ENCODE measurements at places on chromosomes 7 and 10.
A peak's percentile ranks its signal among the peaks of the same experiment; 100 is the strongest.

DNA sequence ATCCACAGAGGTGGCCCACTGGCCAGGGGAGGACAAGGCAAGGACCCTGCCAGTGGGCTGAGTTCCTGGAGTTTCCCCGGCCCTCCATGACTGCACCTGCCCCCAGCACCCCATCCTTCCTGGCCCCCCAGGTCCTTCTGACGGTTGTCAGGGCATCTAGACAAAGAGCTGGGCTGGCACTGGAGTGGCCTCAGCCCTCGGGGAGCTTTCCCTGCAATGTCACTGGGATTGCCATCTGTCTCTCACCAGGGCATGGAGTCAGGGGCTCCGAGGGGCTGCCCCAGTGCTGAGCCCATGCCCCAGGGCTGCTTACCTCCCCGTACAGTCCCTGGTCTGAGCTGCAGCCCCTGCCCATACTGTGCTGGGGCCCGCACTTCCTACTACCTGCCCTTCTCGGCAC lies 446.5 kb upstream of the MKI67 start:
- no peak for DNase-seq
- H3K36me3 ChIP-seq = no peaks in the 10 kb centered on the region
- H3K4me3 ChIP-seq = no peak overlapping the region
- H3K27ac ChIP-seq = no peak overlapping the region
- no peaks in the 10 kb centered on the region for H3K27me3 ChIP-seq

DNA sequence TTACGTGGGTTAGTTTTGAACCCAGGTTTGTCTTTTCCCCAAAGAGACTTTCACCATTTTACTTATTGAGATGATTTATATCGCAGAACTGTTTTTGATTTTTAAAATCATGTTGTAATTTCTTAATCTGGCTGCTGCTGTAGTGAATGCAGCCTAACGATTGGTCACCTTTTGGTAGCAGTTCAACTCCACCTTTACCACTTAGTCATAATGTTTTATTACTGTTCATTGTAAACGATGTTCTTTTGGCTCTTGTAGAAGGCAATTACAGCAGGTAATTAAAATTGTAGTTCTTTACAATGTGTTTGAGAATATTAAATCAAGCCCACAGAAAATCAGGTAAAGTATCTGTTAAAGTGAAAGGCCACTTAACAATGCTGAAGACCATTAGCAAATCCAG lies 531.1 kb downstream of the SDK1 start:
- no peak overlapping the region for H3K27ac ChIP-seq
- H3K36me3 ChIP-seq = no peaks in the 10 kb centered on the region
- peaks cover 21% of the 10 kb centered on the region for H3K27me3 ChIP-seq
- peaks cover 1% of the 10 kb centered on the region for H3K4me1 ChIP-seq
- DNase-seq = no peak

DNA sequence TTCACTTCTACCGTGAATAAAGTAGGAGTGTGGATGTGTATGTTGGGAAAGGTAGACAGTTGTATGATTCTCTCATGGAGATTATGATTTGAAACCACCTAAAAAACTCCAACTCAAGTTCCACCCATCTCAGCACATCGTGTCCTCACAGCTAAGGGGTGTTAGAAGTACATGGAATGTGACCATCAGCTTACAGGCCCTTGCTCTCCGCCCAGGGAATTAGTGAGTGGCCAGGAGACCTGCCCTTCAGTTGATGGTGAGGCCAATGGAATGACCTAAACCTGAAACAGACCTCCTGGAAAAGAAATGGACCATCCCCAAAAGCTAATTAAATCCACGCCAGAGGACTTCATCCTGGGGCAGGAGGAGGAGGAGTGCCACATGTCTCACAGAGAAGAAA lies 2.1 kb upstream of the WNT2 start:
- H3K4me3 ChIP-seq = no peak overlapping the region
- H3K4me1 ChIP-seq = peaks cover 15% of the 10 kb centered on the region
- peaks cover 5% of the 10 kb centered on the region for H3K36me3 ChIP-seq
- no peak overlapping the region for H3K27ac ChIP-seq

DNA sequence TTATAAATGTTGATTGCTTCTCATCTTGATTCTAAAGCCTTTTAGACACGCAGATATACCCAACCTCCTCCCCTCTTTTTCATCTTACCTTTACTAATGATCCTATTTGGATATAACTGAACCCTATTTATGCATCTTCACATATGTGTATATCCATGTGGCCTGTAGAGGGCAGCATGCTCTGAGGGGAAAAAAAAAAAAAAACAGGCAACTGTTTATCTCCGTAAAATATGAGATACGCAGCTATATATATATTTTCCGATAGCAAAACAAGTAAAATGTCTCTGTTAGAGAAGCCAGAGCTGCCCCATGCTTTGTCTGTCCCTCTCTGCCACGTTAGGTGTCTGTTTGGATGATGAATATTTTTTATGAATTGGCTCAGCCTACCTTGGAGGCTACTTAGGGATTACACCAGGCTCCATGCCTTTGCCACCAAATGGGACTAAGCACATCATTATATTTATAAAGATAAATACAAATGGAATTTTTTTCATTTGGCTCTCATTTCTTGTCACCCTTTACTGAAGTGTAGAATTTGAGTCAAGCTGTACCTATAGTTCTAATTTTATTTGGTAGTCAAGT lies 174.8 kb upstream of the FZD1 start:
- peaks cover 17% of the 10 kb centered on the region for H3K36me3 ChIP-seq
- H3K4me3 ChIP-seq = peak overlapping the region; percentile 36
- peaks cover 9% of the 10 kb centered on the region for H3K4me1 ChIP-seq
- H3K27ac ChIP-seq = no peak overlapping the region

GRCh38 chr10:69464801-69465401 lies 13.6 kb downstream of the TSPAN15 start:
- H3K27ac ChIP-seq = no peak overlapping the region
- no peak overlapping the region for H3K4me3 ChIP-seq
- H3K27me3 ChIP-seq = no peaks in the 10 kb centered on the region
- DNase-seq = no peak
- peaks cover 11% of the 10 kb centered on the region for H3K4me1 ChIP-seq

Measured in stimulated activated naive B cell treated with anti-CD40 and anti-IgM and Interleukin-4, amounts not matched to agents 10 μg/mL and 1 μg/mL and 100 μg/mL, for 72 hours (primary cell).